Heart left ventricle (tissue), 16 donors: ENCODE measurements at places on chromosomes 6 and 20. TPM values are rescaled to one million over a fixed set of nuclear protein-coding genes. Genes with fewer than 3 reads are reported as not detected.

DNA sequence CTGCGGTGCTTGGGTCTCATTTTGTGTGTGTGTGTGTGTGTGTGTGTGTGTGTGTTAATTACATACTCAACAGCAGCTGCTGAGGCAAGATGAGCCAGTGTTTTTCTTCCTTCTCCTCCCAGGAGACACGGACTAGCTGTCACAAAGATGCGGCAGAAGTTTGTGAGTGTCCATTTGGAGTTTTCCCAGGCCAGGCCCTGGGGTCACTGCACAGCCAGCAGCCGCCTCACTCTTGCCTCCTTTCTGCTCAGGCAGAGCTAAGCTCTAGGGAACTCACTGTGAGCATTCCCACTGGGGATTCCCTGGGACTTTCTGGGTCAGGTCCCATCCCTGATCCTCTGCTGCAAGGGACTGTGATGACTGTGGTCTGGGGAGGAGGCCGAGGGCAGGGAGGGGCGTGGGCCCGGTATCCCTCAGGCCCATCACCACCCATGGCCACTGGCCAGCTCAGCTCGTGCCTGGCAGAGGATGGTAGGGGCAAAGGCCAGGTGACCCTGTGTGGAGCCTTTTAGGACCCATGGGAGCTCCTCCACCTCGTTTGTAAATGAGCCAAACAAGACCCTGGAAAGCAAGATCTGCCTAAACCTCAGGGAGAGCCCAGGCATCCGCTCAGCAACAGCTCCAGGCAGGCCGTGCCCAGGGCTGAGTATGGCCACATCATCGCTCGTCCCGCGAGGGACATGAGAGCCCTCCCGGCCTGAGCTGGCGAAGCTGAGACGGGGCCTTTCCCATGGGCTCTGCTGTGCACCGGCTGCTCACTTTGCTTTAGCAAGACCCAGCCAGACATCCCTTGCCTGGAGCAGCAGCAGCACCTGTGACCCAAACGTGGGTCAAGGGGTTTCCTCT is 102.0 kb downstream of the PSMB1 start:
- DNase-seq, result no peak

DNA sequence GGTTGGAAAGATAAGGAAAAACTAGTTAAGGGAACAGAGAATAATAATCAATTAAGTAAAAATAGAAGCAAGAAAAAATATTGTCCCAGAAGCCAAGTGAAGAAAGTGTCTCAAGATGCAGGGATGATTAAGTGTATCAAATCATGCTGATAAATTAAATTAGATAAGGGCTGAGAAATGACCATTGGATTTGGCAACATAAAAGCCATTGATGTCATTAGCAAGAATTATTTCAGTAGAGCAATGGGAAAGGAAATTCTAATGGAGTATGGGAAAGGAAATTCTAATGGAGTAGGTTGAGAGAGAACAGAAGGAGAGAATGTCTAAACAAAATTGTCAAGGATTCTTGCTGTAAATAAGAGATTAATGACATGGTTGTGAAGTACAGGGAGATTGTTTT is 146.8 kb downstream of the TFAP2B start:
- DNase-seq, result no peak

DNA sequence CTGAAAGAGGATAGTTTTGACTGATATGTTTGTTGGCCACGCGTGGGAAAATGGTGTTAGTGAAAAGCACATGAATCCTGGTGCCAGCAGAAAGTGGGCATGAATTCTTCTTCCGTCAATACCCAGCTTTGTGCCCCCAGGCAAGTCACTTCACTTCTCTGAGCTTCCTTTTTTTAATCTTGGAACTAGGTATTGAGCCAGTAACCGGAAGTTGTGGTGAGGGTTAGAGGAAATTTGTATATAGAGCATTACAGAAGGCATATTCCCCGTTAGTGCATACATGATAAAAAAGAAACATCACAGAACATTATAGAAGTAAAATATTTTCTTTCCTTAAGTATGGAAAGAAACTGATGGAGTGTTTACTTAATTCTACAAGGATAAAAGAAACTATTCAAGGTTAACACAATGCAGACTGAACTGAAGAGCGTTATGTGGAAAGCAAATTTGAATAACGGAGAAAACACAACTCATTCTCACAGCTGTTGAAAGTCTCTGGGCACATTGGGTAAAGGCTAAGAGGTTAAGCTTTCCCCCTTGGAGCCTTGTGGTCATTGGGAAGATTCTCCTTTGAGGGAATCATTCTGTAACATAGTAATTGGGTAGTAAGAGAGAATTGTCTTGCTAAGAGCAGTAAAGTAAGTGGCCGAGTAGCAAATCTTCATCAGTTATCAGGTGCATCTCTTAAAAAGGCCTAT is 223.1 kb downstream of the BCAS1 start:
- DNase-seq, result no peak

- peak; percentile 67 for DNase-seq
Measured at GRCh38 chr6:149897015-149897697, 757 bp downstream of the RAET1E start.

GRCh38 chr6:77397561-77397960 is 65.7 kb downstream of the HTR1B start:
- no peak for DNase-seq

FNDC1 gene
- 0.51 TPM for total RNA-seq

MAS1 gene
- total RNA-seq, result not detected

DNA sequence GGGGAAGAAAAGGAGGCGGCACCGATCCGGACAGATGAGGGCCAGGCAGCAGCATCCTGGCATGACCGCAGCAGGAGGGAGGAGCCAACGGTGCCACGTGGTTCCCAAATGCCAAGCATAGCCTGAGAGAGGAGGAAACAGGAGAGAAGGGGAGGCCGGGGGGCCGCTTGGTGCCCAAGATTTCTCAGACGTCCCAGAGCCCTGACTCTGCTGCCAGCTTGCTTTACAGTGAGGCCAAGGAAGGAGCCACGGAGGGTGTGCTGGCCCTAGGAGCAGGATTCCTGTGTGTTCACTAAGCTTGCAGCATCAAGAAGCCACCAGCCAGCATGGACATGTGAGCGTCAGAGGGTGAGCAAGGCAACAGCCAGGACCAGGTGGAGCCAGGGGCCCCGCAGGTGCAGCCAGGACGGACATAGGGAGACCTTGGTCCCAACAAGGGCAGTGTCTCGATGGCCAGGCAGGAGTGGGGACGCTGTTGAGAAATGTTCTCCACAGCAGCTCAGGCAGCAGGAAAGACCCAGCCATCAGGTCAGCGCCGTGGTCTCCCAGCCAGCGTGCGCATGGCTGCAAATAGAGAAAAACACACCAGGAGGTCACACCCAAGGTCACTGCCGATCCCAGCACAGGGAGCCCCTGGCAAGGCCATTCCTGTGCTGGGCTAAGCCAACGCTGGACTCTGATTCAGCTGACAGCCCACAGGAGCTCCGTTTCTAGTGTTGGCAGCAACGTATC is 143.7 kb downstream of the DLL1 start:
- DNase-seq, result peak; percentile 59

GATA5 gene
- total RNA-seq, result 7.4 TPM

DNA sequence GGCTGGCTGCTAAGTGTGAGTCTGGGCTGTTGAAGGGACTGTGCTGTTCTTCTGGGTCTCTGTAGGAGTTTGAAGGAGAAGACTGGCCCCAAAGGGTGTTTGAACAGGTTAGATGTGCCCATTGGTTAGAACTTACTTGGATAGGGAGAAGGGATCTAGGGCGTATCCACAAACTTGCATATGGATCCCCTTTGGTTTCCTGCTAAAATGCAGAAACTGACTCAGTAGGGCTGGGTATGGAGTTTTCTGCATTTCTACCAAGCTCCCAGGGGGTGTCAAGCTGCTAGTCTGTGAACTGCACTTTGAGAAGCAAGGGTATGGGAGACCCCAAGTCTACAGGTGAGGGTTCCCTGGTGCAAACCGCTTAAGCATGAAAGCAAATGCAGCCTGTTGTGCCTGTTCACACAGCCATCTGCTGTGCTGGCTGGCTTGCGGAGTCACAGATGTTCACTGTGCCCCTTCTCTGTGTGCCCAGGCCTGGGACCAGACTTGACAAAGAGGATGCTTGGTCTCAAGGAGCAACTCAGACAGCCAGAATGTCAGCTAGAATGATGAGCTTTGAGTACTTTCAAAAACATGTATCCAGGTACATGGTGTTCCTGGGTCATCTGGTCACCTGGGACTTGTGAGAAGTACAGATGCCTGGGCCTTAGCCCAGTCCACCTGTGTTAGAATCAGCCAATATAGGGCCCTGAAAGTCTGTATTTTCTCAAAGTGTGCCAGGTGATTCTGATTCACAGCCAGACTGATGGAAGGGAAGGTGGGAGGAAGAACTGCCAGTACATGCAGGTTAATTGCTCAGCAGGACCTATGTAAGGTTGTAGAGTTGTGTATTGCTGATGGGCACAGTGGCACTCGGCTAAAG is 7.4 kb downstream of the PPP1R16B start:
- no peak for DNase-seq

DNA sequence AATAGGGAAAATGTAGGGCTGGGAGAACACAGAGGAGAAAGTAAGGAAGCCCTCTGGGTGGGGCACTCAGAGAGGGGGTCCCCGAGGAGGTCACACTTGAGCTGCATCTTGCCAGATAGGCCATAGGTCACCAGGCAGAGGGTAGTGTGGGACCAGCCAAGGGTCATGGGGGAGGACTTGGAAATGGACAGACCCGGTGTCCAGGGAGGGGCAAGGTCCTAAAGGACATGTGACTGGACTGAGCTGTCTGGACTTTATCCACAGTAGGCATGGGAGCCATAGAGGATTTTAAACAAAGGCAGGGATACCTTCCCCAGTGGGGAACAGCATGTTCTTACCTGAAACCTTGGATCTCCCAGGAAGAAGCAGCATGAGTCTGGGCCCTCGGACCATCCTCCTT is 266.7 kb downstream of the LRFN2 start:
- no peak for DNase-seq

SLPI gene
- 1.8 TPM for total RNA-seq

- no peak for DNase-seq
Measured at GRCh38 chr6:1636971-1637871, 27.5 kb downstream of the FOXC1 start.

RBPJL gene
- not detected for total RNA-seq

DNA sequence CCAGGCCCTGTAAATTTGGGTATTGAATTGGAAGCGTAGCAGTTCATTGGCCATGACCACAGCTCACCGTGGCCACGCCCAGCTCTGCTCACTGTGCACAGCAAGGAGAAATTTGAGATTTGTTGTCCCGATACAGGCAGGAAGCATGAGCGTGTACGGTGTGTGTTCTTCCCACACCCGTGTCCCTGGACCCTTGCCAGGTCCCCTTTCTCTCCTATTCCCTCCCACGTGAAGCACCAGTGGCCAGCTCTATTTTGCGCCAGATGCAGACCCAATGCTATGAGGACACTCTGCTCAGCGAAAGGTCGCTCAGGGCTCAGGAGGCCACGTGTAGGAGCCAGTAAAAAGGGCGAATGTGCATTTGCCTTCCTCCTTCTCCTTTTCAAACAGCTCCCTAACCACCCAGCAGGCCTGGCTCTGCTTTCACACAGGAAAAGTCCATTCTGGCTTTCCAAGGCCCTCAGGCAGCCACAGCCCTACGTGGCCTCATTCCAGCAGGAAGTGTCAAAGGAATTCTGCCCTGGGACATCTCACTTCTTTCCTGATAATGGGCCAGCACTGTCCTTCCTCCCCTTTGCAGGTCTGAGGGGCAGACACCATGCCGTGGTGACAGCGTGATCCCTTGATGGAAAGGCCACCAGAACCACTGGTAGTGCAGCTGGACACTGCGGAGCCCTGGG is 499.2 kb upstream of the CDH4 start:
- no peak for DNase-seq

DNA sequence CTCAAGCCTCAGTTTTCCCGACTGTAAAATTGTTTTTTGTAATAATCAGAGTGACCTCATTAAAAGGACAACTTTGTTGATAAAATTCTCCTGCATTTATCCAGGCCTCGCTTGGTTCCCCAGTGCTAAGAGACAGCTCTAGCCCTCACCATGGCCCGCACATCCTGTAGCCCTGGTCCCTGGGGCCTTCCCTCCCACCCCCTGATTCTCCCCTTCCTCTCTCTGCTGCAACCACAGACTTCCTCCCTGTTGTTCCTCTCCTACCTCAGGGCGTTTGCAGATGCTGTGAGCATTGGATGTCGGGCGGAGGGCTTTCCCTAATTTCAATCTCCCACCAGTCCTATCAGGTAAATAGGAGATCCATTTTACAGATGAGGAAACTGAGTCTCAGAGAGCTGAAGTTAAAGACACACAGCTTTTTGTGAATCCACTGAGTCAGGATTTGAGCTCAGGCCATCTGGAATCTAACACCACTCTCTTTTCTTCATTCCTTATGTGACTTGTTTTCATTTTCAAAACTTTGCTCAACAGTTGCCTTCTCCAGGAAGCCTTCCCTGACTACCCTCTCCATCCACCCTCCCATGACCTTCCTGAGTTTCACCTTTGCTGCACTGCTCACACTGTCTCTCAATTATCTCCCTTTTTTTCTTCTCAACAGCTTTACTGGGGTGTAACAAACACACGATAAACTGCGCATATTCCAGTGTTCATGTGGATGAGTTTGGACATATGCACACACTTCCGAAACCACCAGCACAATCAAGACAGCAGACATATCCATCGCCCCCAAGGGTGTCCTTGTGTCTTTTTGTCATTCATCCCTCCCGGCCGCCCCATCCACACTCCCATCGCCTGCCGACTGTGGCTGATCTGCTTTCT is 107.1 kb downstream of the CEBPB start:
- no peak for DNase-seq

LTB gene
- not detected for total RNA-seq

DNA sequence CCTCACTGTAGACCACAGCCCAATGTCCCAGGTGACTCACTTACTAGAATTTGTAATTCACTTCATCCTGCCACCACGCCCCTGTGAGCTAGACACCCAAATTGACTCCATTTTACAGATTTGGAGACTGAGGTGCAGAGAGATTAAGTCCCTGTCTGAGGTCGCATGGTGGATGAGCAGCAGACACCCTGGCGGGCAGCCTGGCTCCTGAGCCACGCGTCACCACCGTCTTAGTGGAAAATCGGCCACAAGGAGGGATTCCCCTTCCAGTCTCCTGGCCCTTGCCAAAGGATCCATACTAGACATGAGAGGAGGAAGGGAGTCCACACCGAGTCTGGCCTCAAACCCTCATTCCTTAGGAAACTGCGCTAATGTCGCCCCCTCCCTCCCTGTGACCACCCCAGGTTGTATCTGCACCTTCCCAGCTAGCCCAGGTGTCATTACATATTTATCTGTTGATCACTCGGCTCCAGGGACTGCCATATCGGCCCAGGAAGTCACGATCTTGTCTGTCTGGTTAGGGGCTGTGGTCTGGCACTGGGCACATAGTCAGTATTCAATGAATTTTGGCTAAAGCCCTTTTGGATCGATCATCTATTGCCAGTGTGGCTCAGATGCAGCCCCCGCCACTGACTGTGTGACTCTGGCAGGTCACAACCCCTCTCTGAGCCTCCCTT is 25.7 kb upstream of the PTGIS start:
- DNase-seq, result no peak

- DNase-seq, result no peak
Measured at GRCh38 chr6:37974943-37975342, 155.4 kb downstream of the ZFAND3 start.

LY6G6F gene
- total RNA-seq, result not detected

MROH8 gene
- 3.5 TPM for total RNA-seq

GRCh38 chr6:101909366-101909765 is 515.9 kb downstream of the GRIK2 start:
- DNase-seq, result no peak

GRCh38 chr6:80579391-80580023 is 473.0 kb downstream of the BCKDHB start:
- no peak for DNase-seq

PROKR2 gene
- not detected for total RNA-seq

DCBLD1 gene
- 3.9 TPM for total RNA-seq

PKHD1 gene
- not detected for total RNA-seq
